Activated T-helper 2 cell treated with anti-CD3 and anti-CD28 coated beads, Interferon-gamma antibody, Interleukin-2, Interleukin-4, amounts not matched to agents 10 μg/mL and 5 μg/mL and 100 μg/mL, durations not matched to agents 14 hours and 24 hours and 36 hours (primary cell): ENCODE measurements at places on chromosomes 6 and 20. TPM values are rescaled to one million over a fixed set of nuclear protein-coding genes. Genes with fewer than 3 reads are reported as not detected.

DNA sequence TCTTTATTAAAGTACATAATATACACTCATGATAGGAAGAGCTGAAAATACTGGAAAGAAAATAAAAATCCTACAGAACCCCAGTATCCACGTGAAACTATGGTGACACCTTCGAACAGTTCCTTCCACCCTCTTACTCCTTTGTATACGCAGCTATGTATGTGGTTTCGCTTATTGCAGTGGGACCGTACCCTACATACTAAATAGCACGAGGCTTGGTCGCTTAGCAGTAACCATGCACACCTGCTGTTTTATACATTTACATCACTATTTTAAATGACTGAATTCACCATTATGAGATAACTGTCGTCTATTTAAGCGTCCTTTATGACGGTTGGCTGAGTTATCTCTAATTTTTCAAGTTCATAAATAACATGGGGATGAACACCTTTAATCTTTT, 400.1 kb downstream of the CDH4 start:
- no peak for DNase-seq

DNA sequence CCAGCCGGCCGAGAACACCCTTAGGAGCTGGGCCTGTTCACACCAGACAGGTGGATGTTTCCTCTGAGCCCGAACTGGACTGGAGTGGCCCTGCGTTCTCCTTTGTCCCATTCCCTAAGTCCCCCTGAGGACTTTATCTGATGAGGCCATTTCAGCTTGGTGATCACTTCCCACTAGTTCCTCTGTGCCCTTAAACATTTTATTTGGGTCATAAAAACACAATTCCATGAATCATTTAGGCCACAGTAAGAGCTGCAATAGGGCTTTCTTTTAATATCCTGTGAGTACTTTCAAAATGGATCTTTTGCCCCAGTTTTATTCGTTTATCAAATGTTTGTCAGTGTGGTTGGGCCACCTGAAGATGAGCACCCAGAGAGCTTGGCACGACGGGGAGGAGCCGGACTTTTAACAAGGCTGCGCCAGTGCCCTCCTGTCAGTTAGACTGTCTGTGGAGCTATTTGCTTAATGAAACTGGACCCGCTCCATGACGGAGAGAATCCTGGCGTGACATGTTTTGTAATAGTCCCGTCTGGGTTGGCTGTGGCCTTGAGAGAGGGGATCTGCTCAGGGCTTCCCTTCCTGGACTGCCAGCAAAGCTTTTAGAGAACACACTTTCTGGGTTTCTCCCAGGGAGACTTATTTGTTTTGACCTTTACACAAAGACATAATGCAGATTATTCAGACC, 53.5 kb downstream of the ZDHHC14 start:
- DNase-seq: no peak

GRCh38 chr6:6557886-6558285, 30.6 kb upstream of the LY86 start:
- DNase-seq: no peak

DNA sequence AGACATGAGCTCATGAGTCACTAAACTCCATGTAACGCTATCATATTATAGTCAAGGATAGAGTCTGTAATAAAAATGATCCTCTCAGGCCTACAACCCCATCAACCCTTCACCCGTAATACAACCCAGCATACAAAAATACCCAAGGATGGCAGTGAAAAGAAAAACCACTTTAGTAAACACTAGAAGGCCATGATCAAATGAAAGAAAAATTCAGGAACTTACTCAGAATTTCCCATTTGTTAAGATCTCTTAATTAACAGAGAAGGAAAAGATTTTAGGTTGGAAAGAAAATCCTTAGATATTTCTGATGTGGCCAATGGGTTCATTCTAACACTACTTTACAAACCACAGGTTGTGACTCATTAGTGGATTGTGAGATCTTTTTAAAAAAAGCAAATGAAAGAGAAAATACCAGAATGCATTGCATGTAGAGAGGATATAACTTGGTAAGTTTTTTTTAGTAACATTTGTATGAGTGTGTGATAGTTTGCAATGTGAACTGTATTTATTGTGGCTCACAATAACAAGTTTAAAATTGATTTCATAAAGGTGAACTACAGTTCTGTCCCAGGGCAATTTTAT, 8.0 kb upstream of the UBE2J1 start:
- no peak for DNase-seq

GRCh38 chr20:6768228-6769140, 998 bp downstream of the BMP2 start:
- no peak for DNase-seq

DNA sequence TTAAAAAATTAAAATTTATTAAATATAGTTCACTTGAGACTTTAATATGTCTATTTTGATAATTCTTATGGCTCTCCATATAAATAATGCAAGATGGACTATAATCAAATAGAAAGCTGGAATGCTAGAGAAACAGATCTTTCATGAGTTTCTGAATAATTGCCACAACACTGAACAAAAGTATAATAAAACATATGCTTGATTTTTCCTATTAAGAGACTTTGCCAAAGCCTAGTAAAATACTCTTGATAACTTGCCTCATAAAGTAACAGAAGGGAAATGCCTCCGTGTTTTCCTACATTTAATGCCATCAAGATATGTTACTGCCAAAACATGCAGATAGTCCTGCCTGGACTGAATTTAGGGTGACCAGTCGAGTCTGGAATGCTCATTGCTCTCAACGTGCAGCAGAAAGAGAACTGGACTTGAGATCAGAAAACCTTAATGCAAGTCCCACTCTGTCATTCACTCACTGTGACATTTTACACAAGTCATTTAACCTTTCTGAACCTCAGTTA, 153.2 kb downstream of the AIG1 start:
- no peak for DNase-seq

DNA sequence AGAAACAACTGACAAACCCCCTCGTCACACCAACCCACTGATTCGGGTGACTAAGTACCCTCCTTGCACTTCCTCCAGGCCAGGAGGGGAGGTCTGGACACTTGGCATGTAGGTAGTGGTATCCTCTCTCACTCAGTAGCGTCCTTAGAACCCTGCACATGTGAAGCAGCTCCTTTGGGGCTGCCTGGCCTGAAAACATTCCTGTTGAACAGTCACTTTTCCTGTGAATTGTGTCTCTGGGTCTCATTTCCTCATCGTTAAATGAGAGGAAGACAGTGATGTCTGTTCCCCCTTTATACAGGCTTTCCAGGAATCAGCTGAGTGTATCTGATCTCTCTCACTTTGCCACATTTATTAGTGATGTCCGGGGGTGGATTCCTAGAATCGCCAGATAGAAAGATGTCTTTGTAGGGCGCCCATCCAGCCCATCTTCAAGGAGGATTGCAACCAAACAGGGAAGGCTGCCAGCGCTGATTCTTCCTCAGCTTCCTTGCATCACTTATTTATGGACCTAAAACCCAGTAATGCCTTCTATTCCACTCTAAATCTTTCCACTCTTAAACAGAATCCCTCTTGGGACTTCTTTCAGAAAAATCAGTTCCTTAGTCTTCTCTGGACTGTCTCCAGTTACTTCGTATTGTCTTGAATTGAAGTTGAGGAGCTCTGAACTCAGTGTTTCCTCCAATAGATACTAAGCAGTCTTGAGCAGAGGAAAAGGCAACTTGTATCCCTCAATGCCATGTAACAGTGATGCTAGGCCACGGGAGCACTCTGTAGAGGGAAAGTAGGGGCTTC, 9.4 kb upstream of the POPDC3 start:
- DNase-seq: no peak

- no peak for DNase-seq
These were observed 84.7 kb downstream of the CD164 start for GRCh38 chr6:109297406-109298110.

GRCh38 chr6:67412035-67412434, 1223.0 kb upstream of the ADGRB3 start:
- no peak for DNase-seq

TBXT gene
- not detected in 2 replicates for total RNA-seq

ACTL10 gene
- 2.6 and 3.3 TPM in 2 replicates for total RNA-seq
